ENCODE measurements at places on chromosomes 2 and 18.
A peak's percentile ranks its signal among the peaks of the same experiment; 100 is the strongest.

GRCh38 chr18:23384778-23385736 is 68.0 kb upstream of the RIOK3 start:
- DNase-seq = no peak

- DNase-seq = no peak
Measured at GRCh38 chr2:232984451-232985207, 28.4 kb downstream of the NGEF start.

GRCh38 chr18:22709288-22710060 is 223.7 kb upstream of the RBBP8 start:
- DNase-seq = no peak

GRCh38 chr2:205563646-205564045 is 118.7 kb upstream of the NRP2 start:
- DNase-seq = peak; percentile 20

- DNase-seq = peak; percentile 16
Measured at GRCh38 chr2:219122202-219122980, 38.2 kb downstream of the NHEJ1 start.

- DNase-seq = no peak
Measured at GRCh38 chr2:9188823-9189222, 17.8 kb upstream of the ASAP2 start.

- no peak for DNase-seq
Measured at GRCh38 chr18:63446266-63446665, 24.0 kb upstream of the VPS4B start.

DNA sequence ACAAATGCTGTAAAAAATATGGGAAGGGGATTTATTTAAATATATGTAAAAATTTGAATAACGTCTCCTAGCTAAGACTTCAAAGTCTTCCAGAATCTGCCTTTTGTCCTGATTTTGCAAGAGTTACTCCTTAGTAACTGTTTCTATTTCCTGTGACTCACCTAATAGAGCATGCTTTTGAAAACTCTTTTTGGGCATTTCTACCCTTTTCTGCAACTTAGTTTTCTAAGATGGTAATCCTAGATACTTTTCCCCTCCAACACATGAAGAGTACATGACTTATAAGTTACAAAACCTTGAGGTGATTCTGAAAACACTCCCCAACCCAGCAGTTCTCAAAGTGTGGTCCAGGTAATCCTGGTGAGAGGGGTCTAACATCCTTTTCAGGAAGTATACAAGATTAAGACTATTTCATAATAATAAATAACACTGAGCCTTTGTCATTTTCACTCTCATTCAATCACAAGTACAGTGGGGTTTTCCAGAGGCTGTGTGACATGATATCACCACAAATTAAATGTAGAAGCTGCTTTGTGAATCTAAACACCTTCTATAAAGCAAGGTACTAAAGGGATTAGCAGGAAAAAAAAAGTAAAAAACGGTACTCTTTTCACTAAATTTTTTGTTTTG is 31.9 kb downstream of the PPP4R3B start:
- DNase-seq = no peak

- peak; percentile 3 for DNase-seq
Measured at GRCh38 chr2:5932556-5933469, 240.6 kb downstream of the SOX11 start.

- DNase-seq = no peak
Measured at GRCh38 chr2:226977775-226978190, 141.9 kb downstream of the RHBDD1 start.

- no peak for DNase-seq
Measured at GRCh38 chr2:222920657-222921186, 59.9 kb downstream of the ACSL3 start.

DNA sequence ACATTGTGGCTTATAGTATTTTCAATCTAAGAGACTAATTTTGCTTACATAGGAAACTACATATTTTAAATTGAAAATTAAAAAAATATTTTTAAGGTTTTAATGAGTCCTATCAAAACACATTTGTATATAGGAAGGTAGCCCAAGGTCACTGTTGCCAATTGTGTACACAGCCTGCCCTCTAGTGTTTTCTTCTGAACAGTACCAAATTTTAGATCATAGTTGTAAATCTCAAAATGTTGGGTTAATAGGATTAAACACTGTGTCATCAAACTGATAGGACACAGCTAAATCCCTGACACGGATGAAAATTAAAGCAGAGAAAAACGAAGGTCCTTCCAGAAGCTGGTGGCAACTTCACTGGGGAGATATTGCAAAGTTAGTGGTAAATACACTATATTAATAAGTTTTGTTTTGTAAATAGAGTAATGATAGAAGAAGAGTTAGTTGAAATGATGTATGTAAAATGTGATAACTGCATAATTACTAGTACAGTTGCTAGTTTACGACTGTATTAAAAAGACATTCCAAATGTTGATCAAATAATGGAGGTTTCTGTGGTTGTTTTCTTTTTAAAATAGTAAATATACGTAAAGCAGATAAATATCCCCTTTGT is 19.7 kb downstream of the CLUL1 start:
- peak; percentile 21 for DNase-seq

DNA sequence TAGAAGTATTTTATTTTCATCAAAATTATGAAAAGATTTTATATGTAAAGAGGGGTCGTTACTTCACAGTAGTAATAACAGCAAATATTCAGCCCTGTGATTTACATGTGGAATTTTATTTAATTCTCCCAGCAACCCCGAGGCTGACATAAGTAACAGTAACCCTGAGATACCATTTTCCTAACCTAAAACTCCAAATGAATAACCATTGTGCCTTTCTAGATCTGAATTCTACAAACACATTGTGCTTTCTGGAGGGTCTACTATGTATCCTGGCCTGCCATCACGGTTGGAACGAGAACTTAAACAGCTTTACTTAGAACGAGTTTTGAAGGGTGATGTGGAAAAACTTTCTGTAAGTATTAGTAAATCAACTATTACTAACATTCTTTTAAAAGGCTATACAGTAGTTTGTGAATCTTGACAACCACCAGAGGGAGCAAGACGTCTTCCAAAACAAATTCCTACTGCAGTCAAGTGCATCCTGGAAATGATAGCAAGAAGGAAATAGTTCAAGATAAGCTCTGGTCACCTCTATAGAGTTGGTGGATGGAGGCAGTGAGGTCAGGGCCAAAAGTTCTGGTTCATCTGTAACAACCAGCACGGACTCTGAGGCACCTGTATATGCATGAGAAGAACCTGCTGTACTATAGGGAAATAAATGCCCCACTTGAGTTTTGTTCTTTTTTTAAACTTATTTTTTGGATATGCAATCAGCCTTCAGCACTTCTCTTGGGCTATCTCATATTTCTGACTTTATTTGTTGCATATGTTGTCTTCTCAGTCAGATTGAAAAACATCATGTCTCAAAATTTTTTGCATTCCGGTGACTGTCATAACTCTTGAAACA is 37.4 kb downstream of the ACTR2 start:
- peak; percentile 43 for DNase-seq

DNA sequence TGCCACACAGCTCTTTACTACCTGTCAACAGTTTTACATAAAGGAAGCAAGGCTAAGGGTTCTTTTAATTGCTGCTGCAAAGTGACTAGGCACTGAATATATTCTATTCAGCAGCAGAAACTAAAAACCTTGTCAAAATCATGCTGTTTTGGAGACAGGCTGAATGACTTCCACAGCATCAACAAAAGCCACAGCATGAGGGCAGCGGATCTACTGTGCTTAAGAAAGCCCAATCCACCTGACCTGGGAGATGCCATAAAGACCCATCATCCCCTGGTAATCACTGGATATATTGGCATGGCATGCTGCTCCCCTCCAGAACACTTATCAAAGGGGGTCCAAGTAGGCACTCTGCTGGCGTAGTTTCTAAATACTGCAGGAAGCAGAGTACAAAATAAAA is 715.1 kb upstream of the SLC8A1 start:
- no peak for DNase-seq

DNA sequence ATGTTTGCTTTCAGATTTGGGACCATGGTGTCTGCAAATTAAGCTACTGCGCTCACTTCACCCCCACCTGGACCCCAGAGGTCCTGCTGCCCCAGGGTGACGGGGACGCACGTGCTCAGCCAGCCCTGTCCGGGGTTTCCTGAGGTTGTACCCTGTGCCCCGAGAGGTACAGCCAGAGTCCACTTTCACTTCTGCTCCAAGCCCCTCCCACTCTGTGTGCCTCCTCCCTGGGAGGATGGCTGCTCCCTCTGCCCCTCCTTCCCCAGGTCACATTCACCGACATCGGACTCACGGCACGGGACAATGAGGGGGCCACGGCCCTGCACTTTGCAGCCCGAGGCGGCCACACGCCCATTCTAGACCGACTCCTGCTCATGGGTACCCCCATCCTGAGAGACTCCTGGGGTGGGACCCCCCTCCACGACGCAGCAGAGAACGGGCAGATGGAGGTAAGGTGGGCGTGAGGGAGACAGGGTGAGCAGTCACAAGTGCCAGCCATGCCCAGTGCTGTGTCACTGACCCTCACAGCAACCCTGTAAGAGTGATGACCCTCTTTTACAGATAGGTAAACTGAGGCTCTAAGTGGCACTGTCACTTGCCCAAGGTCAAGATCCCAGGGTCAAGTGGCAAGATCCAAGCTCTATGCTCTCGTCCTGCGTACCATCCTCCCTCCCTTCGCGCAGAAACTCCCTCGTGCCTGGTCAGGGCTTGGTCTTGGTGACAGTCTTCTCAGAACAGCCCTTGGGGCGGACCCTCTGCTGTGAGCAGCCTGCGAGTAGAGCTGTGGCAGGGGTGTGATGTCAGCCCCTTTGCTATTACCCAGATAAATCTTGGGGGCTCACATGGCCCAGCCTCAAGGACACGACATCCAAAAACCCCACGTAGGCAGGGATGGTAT is 7.6 kb downstream of the ESPNL start:
- DNase-seq = no peak

DNA sequence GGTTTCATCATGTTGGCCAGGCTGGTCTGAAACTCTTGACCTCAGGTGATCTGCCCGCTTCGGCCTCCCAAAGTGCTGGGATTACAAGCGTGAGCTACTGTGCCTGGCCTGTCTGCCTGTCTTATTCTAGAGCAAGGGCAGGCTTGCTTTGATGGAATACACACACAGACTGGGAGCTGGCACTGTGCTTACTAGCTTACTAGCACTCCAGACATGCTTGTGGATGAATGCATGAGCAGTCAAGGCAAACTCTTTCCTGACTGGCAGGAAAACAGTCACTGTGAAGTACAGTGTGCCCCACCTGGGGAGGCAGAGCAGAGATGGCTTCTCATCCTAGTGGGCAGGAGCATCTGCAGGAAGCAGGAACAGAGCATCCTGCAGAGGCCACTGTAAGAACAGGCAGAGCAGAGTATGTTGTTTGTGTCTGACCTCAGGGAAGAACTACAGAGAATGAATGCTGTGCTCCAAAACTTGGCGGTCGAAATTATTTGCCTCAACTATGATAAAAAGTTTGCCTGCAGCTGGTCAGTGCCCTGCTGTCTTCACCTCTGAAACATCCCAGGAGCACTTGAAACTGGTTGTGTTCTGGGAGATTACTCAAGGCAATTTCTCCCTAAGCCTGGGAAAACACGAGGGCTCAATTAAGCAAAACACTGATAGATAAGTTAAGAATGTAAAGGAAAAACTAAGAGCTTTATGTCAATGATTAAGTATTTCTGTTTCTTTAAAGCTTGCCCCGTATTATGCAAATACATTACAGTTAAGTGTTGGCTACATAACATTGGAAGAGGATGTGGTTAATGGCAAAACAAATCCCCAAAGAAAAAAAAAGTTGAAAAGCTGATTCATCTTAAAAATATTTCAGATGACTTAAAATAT is 102.4 kb downstream of the VAPA start:
- peak; percentile 27 for DNase-seq

GRCh38 chr18:62523631-62524439 is 1.0 kb downstream of the ZCCHC2 start:
- peak; percentile 33 for DNase-seq

- peak; percentile 46 for DNase-seq
Measured at GRCh38 chr2:128520791-128521190, 202.1 kb upstream of the HS6ST1 start.

- DNase-seq = no peak
Measured at GRCh38 chr2:43648994-43649701, 12.1 kb downstream of the PLEKHH2 start.

DNA sequence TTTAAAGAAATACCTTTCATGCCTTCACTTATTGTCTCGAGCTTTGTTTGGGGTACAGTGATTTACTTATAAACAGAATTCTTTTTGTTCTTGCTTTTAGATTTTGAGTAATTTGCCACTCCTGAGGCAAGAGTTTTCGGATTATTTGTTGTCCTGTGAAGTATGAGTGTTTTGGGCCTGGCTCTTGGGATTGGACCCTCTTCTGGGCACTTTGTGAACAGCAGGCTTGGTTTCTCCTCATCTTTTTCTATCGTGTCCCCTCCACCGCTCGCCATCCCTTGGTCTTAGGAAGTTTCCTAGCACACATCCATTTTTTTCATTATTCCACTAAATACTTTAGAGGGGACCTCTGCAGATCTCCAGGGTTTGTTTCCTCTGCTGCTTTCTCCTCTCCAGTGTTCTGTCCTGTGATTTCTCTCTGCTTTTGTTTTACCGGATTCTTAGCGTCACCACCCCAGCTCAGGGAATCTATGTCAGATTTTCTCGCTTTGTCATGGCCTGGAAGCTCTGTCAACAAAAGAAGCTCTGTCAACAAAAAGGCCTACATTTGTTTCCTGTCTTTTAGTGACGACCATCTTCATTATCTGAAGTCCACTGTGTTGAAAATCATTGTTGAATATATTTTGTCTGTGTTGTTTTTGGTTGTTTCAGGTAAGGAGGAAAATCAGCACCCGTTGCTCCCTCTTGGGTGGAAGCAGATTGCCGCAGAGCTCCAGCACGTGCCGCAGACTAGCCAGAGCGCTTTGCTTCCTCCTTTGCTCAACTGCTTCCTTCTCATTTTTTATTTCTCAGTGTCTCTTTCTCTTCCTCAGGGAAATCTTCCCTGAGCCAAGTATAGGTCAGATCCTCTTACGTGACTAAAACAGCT is 27.8 kb downstream of the ANKRD62 start:
- no peak for DNase-seq

DNA sequence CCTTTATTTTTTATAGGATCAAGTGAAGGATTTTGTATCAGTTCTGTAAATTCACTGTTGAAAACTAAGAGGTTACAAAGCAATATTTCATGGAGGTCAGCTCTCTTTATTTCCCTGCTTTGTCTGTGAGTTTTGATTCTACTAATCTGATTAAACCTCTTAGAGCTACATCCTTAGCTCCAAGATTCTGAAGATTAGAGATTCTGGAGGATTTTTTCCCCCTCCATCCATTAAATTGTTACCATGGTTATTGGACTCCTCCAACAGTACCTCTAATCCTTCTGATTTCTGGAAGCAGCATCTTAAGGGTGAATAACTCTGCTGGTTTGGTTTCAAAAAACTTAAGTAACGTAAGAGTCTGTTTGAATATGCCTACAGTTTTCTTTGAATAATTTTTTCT is 110.0 kb downstream of the TANC1 start:
- no peak for DNase-seq

DNA sequence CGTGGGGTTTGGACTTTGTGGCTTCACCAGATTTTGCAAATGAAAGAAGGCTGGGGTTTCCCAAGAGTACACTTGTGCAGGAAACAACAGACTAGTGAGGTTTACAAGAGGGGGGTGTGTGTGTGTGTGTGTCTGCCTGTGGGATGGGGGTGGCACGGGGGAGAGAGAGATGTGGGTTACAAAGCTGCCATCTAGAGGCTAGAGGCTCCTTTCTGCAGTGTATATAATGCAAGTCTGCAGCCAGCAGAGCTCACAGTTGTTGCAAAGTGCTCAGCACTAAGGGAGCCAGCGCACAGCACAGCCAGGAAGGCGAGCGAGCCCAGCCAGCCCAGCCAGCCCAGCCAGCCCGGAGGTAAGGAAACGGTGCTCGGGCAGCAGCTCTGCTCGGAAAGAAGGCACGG is at the start of gene ACKR3:
TSS of gene ACKR3 (plus strand) at position 253 of the 401 bp plus-strand sequence. CDS start 10,641 bp downstream, outside the sequence.
- DNase-seq = peak; percentile 76

GRCh38 chr2:16713011-16713423 is 47.4 kb upstream of the CYRIA start:
- no peak for DNase-seq

All from Calu3 (cell line).